Kidney capillary endothelial cell (primary cell): ENCODE measurements at places on chromosomes 2 and 18.

- no peak for DNase-seq
These were observed 5.1 kb upstream of the WIPF1 start for GRCh38 chr2:174602745-174603144.

- DNase-seq, result no peak
These were observed 8.5 kb downstream of the RFX8 start for GRCh38 chr2:101466426-101466825.

- DNase-seq, result peak; percentile 85
These were observed 1.7 kb upstream of the SMAD7 start for GRCh38 chr18:48952287-48953103.

GRCh38 chr2:26989156-26989555, 18.7 kb downstream of the MAPRE3 start:
- no peak for DNase-seq

- DNase-seq, result no peak
These were observed 3.6 kb upstream of the KYNU start for GRCh38 chr2:142873831-142874287.

GRCh38 chr2:160940699-160941098, 219.5 kb upstream of the TANK start:
- DNase-seq, result no peak

GRCh38 chr2:102116630-102117471, 25.7 kb upstream of the IL1R1 start:
- DNase-seq, result no peak

DNA sequence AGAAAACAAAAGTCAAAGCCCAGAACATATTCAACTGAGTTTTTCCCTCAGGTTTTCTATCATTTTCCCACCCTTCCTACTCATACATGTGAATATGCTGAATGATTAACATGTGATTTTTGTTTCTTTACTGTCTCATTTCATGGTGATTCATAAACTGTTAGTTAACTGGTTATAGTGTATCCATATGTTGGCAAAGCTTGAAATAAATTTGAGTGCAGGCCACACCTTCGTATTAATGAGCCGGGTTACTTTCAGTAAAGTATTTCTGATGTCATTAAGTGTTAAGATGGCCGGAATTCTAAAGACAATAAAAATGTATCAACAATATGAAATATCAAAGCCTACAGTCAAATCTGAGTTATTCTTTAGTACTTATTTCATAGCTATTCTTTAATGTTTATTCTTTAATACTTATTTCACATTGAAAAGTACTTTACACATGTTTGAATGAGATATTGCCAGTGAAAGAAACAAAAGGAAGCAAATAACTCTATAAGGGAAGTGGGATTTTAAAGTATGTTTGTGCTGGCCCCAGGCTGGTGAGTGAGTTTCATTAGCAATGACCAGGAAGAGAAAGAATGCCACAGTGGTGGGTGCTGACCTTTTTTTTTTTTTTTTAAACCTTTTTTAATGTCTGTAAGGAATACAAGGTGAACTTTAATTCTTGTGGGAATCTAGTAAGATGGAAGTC, 178.6 kb downstream of the NEDD4L start:
- DNase-seq, result no peak

DNA sequence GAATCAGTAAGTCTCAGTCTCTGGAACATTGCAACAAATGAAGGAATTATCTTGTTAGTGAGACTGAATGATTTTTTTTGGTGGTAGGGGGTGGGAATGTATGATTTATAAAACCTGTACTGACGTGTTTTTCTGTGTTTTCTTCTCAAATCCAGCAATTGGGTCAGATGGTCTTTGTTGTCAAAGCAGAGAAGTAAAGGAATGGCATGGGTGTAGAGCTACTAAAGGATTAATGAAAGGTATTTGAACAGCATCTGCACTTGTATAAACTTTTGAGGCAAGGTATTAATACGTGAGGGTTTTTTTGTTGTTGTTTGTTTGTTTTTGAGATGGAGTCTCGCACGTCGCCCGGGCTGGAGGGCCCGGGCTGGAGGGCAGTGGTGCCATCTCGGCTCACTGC, 10.7 kb downstream of the DDX1 start:
- DNase-seq, result no peak

GRCh38 chr2:28232295-28232694, 160.4 kb upstream of the FOSL2 start:
- no peak for DNase-seq

GRCh38 chr2:238988105-238988504, 140.2 kb downstream of the TWIST2 start:
- no peak for DNase-seq

DNA sequence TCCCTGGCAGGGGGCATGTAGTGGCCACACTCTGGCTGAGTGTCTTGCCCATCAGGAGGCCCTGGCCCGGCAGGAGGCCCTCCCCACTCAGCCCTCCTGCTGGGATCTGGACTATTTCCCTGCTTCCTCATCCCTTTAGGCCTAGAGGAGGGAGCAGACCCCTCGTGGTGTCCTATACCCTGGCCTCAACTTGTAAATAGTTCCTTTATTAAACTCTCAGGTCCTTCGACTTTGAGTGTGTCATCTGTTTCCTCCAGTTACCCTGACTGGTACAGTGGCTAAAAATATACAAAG, 166.7 kb upstream of the GLI2 start:
- no peak for DNase-seq

- no peak for DNase-seq
These were observed 145.7 kb upstream of the HDAC4 start for GRCh38 chr2:239546541-239546940.

- peak; percentile 15 for DNase-seq
These were observed 109.0 kb upstream of the CBLN2 start for GRCh38 chr18:72652990-72653593.

GRCh38 chr2:42639340-42640077, 71.1 kb downstream of the MTA3 start:
- DNase-seq, result no peak

GRCh38 chr2:125070726-125071505, 1045.8 kb downstream of the CNTNAP5 start:
- DNase-seq, result no peak

GRCh38 chr2:228401065-228401912, 219.8 kb upstream of the SPHKAP start:
- DNase-seq, result no peak

- no peak for DNase-seq
These were observed 25.1 kb downstream of the C18orf54 start for GRCh38 chr18:54382733-54383252.

- no peak for DNase-seq
These were observed 242.6 kb upstream of the RAB12 start for GRCh38 chr18:8366656-8367055.

GRCh38 chr2:111617299-111618225, 266.4 kb downstream of the ANAPC1 start:
- DNase-seq, result peak; percentile 3

GRCh38 chr18:57627488-57627887, 5.9 kb upstream of the NARS1 start:
- peak; percentile 68 for DNase-seq

- no peak for DNase-seq
These were observed 19.3 kb downstream of the INPP5D start for GRCh38 chr2:233079473-233079877.

GRCh38 chr18:3648200-3648599, 198.2 kb downstream of the TGIF1 start:
- DNase-seq, result no peak

- no peak for DNase-seq
These were observed 52.6 kb downstream of the COA5 start for GRCh38 chr2:98555696-98556095.

DNA sequence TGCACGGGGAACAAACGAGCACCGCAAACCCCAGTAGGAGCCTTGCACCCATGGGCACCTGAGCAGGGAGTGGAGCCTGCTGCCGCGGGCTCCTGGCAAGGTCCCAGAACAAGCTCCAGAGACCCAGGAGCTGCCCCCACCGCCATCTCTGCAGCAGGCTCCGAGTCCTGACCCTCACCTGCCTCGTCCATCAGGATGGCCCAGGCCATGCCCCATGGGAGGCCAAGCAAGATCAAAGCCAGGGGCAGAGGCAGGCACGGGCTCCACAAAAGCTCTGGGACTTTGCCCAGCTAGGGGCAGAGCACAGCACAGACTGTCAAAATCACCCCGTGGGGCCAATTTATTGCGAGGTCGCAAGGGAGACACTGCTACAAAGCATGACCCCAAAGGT, 43.6 kb downstream of the GPC1 start:
- DNase-seq, result no peak

DNA sequence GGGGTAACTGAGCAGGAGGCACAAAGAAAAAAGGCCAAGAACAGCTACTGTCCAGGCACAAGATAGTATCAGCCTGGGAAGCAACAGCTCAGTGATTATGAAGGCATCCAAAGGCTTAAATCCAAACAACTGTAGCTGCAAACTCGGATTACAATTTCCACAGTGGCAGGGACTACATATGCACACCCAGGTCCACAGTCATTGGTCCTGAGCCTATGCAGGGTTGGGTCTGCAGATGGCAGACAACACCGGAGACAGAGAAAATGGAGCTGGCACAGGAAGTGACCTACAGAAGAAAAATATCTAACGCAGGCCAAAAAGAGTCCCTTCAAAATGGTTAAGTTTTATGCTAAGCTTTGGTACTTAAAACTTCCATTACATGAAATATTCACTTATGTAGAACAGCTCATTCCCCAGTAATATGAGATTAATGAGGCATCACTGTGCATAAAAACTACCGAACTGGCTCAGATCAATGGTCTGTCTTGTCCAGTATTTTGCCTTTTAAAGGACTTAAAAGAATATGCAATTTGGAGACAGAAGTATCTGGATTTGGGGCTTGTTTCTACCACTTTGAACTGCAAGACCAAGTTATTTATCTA, 132.1 kb downstream of the SUCLG1 start:
- no peak for DNase-seq

GRCh38 chr2:38432820-38433606, 55.9 kb upstream of the ATL2 start:
- no peak for DNase-seq

DNA sequence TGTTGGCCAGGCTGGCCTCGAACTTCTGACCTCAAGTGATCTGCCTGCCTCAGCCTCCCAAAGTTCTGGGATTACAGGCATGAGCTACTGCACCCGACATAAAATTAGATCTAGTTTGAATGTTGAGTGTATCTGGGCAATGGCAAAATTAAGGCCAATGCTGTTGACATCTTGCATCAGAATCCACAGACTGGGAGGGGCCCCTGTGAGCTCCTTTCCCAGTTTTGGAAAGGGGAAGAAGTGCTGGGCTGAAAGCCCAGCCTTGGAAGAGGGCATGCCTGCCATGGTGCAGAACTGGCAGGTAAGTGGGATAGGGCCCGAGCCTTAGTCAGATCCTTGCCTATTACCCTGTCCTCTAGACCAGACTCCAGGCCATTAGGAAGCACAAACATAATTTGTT, 4.5 kb upstream of the MYOM1 start:
- DNase-seq, result no peak

GRCh38 chr18:37711766-37712505, 146.3 kb upstream of the CELF4 start:
- DNase-seq, result no peak

DNA sequence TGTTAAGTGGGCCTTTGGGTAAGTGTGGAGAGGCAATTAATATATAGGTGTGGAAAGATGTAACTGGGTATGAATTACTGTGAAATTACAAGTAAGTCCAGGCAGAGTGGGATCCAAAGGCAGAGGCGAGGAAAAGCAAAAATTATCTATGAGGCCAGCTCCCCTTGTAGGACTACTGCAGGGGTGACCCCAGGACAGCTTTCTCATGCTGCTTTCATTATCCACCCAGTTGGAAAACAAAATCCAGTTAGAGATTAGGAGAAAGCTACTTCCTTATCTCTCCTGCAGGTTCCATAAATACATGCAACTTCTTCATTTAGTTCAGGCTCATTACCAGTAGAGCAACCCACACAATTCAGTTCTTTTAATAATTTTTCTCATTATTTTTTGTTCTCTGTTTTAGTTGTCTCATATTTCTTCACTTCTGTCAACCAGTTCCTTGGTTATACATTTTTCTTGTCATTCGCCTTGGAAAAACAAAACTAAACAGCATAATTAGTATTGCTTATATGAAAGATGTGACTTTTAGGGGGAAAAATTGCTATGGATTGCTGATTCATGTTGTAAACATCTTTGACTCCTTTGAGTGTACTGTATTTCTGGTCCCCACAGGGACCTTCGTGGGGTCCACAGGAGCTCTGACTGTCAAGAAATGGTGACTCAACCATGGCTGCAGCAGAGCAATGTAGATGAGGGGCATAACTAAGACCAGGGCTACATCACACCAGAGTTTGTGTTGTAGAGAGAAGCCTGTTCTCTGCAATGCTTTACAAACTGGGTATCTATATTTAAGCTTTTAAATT, 110.4 kb upstream of the PARD3B start:
- DNase-seq, result no peak
